ENCODE measurements at places on chromosomes 7 and 10.

GRCh38 chr7:2710286-2710655, 22.3 kb downstream of the AMZ1 start:
- no peak for DNase-seq

DNA sequence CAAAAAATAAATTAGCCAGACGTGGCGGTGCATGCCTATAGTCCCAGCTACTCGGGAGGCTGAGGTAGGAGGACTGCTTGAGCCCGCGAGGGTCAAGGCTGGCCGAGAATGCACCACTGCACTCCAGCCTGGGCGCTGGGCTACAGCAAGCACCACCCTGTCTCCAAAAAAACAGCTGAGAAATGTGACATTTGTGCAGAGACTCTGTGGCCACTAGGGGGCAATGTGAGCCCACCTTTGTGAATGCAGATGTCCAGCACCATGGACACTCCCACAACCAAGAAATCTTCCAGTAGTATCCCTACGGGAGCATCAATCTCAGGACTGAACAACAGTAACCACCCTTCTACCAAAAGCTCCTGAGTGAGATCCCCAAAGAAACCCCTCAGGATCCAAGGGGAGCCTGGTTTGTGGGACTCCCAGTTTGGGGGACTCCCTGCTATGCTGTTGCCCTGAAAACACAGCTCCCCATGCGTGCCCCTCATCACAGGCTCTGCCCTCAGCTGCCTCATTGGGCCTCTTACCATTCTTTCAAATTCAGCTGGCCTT, 6.2 kb upstream of the AHCYL2 start:
- DNase-seq: peak; percentile 66

GRCh38 chr10:86678999-86679792, 10.9 kb downstream of the LDB3 start:
- DNase-seq: no peak

DNA sequence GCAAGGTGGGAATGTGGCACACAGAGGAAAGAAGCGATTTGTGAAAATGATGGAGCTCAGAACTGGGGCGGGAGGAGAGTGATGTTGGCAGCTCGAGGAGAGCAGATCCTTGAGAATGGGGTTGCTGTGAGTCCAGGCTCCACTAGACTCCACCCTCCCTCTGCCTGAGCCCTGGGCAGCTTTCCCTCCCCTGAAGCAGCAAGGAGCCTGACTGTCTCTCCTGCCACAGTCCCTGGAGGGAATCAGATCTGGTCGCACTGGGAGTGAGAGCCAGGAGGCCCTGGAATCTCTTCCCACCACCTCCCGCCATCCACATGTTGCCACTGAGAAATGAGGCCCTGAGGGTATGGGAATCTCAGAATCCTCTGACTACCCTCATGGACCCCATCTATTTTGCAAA, 362.7 kb downstream of the PLXNA4 start:
- no peak for DNase-seq

GRCh38 chr7:831596-832166, 595 bp upstream of the SUN1 start:
- peak; percentile 67 for DNase-seq

- no peak for DNase-seq
Measured at GRCh38 chr7:26680587-26680986, 183.8 kb downstream of the SKAP2 start.

- no peak for DNase-seq
Measured at GRCh38 chr10:70192326-70192968, 22.1 kb upstream of the SAR1A start.

- DNase-seq: no peak
Measured at GRCh38 chr7:155256761-155257481, 40.8 kb upstream of the INSIG1 start.

DNA sequence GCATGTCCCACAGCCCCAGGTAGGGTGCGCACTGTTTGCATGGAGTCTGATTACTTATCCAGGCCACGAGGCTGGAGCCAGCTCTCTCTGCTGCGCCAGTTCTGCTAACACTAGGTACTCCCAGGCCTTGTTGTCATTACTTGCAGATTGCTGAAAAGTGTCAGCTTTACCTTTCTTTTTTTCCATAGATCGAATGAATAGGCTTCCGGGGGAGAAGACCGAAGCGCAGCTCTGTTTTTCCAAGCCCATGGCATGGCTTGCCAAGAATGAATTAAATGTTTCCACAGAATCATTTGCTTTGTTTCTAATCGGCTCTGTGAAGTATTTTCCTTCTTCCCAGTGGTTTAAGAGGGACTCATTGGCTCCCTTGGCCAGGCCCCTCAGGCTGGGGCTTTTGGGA, 285.8 kb downstream of the BMPER start:
- DNase-seq: no peak

- DNase-seq: no peak
Measured at GRCh38 chr10:118173296-118173695, 126.6 kb upstream of the RAB11FIP2 start.

DNA sequence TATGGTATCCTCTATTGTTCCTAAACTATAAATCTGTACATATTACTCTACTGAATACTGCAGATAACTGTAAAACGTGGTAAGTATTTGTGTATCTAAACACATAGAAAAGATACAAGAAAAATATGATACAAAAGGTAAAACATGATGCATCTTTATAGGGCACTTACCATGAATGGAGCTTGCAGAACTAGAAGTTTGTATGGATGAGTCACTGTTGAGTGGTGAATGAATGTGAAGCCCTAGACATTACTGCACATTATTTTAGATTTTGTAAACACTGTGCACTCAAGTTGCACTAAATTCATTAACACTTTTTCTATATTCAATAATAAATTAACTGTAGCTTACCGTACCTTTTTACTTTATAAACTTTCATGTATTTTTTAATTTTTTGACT, 357.5 kb downstream of the ZWINT start:
- no peak for DNase-seq

DNA sequence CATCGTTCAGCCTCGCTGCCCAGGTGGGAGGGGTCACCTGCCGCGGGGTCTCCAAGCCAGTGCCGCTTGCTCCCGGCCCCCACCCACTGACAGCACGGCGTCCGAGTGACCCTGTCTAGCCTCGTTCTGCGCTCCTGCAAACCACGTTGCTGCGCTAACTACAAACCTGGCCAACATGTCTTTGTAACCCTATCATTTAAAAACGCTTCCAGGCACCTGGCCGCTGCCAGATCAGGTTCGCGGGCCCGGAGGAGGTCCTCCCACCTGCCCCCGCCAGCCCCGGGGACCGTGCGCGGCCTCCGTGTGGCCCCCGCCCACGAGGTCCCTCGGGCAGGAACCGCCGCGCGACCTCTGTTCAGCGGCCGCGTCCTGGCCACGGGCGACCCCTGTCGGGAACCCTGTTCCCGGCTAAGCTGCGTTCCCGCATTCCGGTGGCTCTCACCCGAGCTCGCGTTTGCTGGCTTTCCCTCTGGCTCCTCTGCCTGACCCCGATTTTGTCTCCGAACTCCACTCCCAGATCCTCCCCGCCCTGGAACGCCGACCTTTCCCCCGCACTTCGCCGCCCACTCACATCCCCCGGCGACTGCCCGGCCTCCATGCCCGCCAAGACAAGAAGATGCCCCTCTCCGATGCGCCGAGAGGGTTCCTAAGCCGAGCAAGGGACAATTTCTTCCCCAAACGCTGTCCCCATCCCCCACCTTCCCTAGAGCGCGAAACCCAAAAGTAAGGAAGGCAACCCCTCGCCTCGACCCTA, 2.4 kb downstream of the SFMBT2 start:
- peak; percentile 40 for DNase-seq

GRCh38 chr10:73765066-73765465, 16.8 kb upstream of the CHCHD1 start:
- no peak for DNase-seq

GRCh38 chr10:33098951-33099663, 141.1 kb upstream of the ITGB1 start:
- DNase-seq: no peak

DNA sequence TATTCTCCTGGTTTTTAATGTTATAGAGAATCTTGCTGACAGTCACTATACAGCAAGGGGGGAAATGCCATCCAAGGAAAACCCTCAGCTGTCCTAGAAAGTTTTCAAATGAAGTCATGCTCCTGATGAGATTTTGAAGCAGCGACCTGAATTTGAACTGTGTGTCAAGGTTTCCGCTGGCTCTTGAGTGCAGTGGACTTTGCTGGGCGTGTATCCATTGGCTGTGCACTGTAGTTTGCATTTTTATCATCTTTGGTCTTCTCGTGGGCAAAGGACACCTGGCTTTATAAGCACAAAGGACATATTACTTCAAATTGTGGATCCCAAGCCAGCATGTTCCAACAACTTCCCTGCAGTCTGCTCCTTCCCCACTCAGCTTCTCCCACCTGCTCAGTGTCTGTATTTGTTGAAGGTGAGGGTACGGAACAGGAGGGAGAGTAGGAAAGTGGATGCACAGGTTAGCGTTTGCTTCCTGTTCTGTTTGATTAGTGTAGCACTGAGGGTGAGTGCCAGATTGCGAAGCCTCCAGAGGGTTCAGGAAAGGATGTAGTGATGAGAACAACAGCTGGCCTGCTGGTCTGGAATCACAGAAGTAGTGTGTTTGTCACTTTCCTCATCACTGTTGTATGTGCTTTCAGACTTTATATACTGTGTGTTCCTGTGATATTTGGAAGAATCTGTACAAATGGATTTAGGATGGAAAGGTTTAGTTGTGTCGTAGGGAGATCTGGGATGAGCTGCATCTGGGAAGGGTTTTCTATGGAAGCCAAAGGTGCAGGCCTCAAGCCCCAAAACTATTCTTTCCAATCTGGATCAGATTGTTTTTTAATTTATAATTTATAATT, 204.8 kb downstream of the BMPER start:
- no peak for DNase-seq

DNA sequence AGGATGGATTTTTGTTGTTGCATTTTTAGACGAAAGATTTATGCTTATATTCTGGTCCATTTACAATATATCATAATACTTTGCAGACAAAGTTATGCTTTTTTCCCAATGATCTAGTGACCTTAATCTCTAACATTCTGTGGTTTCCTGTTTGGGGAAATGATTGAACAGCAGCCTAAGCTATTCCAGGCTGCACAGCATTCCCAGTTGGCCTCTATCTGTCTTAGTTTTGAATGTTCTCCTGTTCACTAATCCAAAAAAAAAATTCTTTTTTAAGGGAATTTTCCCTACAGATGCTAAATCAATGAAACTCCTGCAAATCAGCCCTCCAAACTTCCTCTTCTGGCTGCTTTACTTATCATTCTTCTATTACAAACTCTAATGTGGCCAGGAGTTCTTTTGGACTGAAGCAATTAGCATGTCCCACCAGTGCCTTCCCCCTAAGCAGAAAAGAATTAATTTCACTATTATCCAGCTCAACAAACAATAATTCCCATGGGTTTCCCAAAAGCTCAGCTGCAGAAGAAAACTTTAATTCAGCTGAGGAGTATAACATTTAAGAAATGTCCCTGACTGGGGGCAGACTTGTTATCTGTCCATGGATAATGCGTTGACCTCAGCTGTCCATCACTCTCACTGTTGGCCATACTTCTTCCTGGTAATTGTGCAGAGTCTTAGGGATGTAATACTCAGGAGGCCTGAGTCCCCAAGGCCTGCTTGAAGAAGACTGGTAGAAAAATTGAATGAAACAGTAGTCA, 81.9 kb upstream of the TRIL start:
- no peak for DNase-seq

DNA sequence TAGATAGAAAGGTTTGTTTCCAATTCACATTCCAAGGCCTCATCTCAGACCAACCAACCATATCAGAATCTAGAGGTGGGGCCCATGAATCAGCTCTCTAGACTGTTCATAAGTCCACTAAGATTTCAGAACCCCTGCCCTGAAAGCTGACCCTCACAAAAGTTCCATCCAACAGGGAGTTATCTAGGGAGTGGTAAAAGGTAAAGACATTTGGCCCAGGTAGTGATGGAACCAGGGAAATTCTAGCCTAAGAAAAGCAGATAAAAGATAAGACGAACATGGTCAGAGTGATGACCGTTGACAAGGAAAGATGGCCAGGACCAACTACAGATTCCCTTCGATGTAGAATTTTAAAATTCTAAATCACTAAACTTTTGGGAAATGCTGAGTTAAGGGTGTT, 198.0 kb upstream of the NEBL start:
- DNase-seq: no peak

DNA sequence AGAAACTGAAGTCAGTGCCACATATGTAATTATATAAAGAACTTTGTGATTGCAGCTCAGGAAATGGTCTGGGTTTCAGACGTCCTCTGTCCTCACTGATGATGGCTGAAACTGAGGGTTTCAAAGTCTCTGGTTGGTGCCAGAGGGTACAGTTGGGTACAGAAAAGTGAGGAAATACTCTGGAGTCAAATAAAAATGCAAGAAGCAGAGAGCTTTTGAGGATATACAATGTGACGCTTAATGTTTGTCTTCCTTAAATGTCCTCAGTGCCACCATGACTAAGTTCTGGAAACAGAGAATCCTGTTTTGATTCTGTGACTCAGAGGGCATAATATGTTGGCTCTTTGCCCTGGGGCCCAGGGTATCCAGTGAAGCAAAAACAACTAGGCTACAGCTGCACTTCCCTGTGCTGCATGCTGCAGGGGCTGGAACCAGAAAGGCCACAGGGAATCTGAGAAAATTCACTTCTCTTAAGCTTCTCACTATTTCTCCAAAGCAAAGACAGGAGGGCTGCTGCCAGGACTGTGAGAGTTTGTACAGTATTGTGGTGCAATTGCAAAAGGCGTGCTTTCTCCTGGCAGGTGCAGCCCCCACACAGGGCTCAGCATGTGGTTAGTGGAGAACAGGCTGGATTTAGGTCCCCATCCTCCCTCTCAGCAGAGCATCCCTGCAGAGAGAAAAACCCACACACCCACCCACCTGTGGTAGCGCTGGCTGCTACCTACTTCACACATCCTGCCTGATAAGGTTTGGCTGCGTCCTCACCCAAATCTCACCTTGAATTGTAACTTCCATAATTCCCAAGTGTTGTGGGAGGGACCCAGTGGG, 169.5 kb upstream of the SVIL start:
- DNase-seq: no peak

Data from renal cortex interstitium (tissue), 15 donors.